Stimulated activated CD4-positive, alpha-beta T cell treated with anti-CD3 and anti-CD28 coated beads, Interleukin-1b, Interleukin-23, amount 100 ng/mL, for 24 hours (primary cell): ENCODE measurements at places on chromosomes 16 and 17.

- DNase-seq: no peak
These were observed 18.1 kb downstream of the TMC7 start for GRCh38 chr16:19001788-19002187.

- DNase-seq: no peak
These were observed 2.7 kb downstream of the BCAR1 start for GRCh38 chr16:75248536-75249380.

DNA sequence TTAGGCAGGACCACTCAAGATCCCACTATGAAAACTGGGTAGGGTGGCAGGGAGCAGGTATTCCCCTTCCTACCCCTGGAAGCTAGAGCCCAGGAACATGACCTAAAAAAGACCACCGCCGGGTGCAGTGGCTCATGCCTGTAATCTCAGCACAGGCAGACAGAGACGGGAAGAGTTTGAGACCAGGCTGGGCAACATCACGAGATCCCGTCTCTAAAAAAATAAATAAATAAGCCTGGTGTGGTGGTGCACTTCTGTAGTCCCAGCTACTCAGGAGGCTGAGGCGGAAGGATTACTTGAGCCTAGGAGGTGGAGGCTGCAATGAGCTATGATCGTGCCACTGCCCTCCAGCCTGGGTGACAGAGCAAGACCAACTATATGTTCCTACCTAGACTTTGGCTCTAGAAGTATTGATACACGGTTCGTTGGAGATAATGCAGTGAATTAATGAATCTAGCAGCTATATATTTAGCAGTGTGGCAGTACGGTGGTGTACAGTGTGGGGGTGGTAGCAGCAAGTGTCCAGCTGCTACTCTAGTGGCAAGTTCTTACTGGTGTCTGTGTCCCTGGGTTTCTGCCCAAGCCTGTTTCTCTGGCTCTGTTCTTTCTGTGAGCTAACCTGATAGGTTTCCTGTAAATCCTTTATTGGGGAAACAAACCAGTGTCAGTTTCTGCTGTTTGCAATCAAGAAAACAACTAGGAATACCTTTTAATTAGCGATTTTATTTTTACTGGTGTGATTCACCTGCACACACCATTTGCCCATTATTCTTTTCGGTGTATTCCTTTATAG is 3.3 kb upstream of the USP31 start:
- DNase-seq: no peak

DNA sequence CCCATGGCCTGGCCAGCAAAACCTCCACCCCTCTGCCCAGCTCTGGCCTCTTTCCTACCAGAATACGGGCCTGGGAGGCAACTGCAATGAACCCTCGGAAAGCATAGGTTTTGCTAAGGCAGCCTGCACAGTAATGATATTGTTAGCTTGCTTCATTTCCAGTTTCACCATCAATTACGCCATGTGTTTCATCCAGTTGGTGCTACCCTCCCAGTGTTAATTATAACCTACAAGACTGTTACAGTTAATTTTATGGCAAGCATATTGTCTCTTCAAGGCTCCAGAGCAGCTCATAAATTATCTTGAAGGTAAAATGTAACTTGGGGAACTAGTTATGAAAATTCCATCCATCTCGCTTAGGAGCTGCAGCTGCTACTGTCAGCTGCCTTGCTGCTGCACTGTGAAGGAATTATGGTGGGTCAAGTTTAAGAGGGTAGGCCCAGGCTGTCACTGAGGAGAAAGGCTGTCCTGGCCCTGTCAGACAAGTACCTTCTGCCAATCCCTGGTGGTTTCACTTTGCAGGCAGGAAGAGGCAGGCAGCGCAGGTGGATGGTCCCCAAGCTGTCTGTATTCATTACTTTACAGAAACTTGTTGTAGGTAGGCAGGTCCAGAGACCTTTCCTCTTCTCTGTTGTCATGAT is 242.9 kb downstream of the FTO start:
- no peak for DNase-seq

- DNase-seq: no peak
These were observed 17.6 kb downstream of the RPH3AL start for GRCh38 chr17:334974-335481.

- DNase-seq: no peak
These were observed 29.3 kb downstream of the GLP2R start for GRCh38 chr17:9855036-9855435.

- no peak for DNase-seq
These were observed 32.4 kb downstream of the VWA3A start for GRCh38 chr16:22124583-22125284.

GRCh38 chr17:4520060-4520893 is 21.6 kb downstream of the SPNS2 start:
- no peak for DNase-seq

- no peak for DNase-seq
These were observed 4.7 kb upstream of the FSCN2 start for GRCh38 chr17:81523402-81524038.

- DNase-seq: no peak
These were observed 11.0 kb downstream of the EMC6 start for GRCh38 chr17:3679531-3680126.

GRCh38 chr16:88639231-88640038 is 1.1 kb downstream of the IL17C start:
- DNase-seq: no peak

DNA sequence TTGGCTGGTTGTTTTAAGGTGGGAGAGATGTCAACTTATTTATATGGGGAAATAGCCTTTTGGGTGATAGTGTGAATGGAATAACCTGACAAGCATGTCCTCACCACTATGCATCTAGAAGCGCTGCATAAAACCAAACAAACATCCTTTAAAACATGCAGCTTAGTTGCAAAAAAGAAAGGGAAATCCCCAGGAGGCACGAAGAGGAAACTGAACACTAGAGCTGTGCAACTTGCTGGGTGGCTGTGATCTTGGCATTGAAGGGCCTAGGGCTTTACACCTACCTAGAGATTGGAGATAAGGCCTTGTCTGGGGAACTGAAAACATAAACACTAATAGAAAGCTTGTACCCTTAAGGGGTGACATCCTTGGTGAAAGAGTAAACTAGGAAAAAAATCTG is 7.3 kb downstream of the C16orf54 start:
- DNase-seq: no peak

DNA sequence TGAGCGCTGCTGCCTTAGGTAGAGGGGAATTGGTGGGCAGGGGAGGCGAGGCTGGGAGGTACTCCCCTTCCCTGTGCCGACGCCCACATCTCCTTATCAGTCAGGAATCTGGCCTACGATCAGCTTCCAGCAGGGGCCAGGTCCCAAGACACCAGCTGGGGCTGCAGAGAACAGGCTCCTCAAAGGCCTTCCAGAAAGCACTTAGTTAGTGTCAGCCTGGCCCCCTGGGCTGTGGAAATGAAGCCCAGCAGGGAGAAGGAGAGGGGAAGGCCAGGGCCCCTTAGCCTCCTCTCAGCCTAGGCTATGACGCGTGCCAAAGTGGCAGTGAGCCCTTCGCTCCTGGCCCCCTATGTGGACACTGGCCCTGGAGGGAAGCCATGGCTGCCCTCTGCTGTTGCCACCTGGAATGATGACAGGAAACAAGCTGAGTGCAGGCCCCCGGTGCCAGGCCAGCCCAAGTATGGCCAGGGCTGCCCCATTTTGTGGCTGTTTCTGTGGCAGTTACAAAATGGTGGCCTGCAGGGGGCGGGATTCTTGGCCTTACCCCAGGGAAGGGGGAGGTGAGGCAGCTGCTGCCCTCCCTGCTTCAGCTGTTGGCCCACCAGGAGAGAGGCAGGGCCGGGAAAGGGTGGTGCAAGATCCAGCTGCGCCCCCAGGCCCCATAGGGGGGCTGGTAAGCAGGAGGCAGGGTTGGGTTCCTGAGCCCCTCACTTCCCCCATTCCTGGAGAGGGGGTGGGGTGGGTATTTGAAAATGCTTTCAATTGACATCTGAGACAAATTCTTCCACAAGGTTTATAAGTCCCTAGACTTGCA is 11.3 kb downstream of the TBX4 start:
- no peak for DNase-seq

DNA sequence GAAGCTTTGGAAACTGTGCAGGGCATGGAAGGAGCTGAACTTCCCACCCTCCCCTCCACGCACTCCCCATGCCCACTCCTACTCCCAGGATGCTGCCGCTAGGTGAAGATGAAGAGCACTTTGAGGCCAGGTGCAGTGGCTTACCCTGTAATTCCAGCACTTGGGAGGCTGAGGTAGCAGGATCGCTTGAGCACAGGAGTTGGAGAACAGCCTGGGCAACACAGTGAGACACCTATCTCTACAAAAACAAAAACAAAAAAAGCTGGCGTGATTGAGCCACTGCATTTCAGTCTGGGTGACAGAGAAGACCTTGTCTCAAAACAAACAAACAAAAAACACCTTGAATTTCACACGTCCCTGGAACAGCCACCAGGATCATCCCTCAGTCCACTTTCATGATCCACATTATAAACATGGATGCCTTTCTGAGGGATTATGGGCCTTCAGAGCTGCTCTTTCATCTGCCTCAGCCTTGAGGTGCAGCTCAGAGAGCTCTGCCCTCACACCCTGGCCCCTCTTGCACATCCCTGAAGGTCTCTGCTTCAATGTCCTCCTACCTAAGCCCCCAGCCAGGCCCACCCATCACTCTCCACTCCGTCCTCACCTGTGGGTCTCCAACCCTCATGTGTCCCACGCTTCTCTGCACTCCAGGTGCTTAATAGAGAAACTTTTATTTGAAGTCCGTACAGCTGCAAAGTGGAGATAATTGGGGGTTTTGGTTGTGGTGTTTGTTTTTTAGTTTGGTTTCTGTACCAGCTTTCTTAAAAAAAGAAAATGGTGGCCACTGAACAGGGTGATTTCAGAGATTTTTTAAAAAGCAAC is 25.8 kb downstream of the PHB1 start:
- DNase-seq: no peak

DNA sequence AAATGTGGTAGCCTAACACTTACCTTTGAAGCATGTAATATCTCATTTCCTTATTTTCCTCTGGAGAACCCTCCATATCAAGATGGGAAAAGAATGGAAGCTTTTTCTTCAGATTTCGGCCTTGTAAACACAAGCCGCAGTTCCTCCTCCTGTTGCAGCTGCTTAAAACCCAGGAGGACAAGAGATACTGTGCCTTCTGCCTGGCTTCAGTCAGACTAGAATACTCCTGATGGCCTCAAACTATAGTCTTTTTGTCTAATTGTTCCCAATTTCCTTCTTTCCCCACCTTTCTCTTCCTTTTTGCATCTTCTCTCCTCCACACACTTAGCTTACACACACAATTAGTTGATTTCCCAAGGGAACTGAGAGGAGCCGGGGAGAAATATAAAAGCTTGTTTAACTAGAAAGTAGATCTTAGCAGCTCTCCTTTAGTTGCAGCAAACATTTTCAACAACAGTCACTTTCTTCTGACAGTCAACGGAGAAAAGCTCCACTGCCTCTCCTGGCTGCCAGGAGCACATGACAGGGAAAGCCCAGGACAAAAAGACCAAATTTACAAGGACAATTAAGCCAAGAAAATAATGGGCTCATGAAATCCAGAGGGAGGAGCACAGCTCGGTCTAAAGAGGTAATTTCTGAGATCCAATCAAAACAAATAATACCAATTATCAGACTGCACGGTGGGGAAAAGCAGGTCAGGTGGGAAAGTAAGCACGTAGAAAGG is 76.4 kb upstream of the C17orf78 start:
- no peak for DNase-seq

- DNase-seq: no peak
These were observed 163.5 kb upstream of the CDH11 start for GRCh38 chr16:65285128-65286048.

DNA sequence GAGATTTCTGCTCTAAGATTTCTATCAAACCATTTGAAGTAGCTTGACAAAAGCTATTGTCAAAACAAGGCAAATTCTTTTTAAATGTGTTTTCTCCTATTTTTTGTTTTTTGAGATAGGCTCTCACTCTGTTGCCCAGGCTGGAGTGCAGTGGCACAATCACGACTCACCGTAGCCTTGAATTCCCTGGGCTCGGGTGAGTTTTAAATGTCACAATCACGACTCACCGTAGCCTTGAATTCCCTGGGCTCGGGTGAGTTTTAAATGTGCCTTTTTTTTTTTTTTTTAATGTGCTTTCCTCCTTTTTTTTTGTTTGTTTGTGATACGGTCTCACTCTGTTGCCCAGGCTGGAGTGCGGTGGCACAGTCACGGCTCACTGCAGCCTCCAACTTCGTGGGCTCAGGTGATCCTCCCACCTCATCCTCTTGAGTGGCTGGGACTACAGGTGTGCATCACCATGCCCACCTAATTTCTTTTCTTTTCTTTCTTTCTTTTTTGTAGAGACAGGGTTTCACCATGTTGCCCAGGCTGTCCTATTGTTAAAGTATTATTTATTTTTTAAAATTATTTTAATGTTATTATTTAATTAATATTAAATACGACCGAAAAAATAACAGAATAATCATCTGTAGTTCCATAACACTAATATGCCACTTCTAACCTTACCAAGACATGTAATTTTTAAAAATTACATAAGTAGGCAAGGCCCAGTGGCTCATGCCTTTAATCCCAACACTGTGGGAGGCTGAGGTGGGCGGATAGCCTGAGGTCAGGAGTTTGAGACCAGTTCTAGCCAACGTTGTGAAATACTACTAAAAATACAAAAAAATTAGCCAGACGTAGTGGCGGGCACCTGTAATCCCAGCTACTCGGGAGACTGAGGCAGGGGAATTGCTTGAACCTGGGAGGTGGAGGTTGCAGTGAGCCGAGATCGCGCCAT is 69.7 kb upstream of the FA2H start:
- DNase-seq: no peak

GRCh38 chr16:49260956-49261530 is 20.6 kb downstream of the CBLN1 start:
- no peak for DNase-seq

- peak; percentile 53 for DNase-seq
These were observed 479 bp downstream of the ITGA3 start for GRCh38 chr17:50056217-50056960.

DNA sequence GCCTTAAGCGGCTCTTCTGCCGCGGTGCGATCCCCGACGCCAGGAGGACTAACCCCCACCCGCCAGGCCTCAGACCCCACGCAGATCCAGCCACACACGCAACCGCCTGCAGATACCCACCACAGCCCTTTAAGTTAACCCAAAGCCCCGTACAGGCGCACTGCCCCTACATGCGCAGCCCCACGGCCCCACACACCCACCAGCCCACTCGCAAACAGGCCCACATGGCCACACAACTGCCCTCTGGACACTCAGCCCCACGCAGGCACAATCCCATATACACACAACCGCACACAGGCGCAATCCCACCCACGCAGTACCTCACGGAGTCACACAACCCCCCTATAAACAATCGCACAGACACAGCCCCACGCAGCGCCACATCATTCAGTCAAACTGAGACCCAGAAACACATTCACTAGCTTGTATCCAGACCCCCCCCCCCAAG is 41.7 kb downstream of the RAI1 start:
- no peak for DNase-seq

GRCh38 chr17:58005728-58006559 is 1.1 kb downstream of the SRSF1 start:
- DNase-seq: no peak

DNA sequence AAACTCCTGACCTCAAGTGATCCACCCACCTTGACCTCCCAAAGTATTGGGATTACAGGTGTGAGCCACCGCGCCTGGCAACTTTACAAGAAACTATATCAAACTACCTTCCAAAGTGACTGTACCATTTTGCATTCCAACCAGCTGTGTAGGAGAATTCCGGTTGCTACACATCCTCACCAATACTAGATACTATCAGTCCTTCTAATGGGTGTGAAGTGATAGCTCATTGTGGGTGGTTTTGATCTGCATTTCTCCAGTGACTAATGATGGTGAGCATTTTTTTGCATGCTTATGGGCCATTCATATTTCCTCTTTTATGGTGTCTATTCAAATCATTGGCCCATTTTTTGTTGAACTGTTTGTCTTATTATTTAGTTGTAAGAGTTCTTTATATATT is 37.7 kb downstream of the SCNN1B start:
- no peak for DNase-seq

- no peak for DNase-seq
These were observed 41.9 kb upstream of the CRHR1 start for GRCh38 chr17:45742251-45742650.
